ENCODE measurements at places on chromosomes 16 and 17.

GRCh38 chr16:52379551-52379950 is 167.4 kb downstream of the TOX3 start:
- DNase-seq: no peak

- DNase-seq: no peak
Observed at GRCh38 chr16:77450790-77451487, 16.1 kb upstream of the ADAMTS18 start.

DNA sequence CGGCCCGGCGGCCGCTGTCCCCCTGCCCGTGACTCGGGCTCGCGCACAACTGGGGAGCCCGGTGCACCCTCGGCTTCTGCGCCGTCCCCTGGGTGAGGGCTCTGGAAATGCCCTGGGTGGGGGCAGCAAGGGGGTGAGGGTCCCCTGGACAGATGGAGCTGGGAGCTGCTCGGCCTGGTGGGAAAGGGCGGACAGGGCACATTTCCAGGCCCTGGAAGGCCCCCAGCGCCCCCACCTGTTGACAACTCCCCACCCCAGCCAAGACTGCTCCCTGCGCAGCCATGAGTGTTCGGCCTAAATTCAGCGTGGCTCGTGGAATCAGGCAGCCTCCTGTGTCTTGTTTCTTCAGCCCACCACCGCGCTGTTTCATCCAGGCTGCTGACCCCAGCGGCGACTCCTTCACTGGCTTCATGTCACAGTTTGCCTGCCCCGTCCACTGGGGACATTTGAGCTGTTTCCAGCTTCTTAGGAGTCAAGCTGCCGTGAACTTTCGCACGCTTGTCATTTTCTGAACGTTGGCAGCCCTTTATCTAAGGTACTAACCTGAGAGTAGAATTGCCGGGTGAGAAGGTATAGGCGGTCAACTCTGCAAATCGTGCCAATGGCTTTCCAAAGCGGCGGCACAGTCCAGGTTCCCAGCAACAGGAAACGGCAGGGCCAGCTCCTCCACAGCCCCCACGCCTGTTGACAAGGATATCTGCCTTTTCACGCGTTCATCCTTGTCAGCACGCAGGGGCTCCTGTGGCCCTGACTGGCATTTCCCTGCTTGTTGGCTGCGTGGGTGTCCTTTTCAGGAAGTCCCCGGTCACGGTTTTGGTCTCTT is 895 bp downstream of the UTS2R start:
- DNase-seq: no peak

- peak; percentile 10 for DNase-seq
Observed at GRCh38 chr16:26765087-26765486, 301.6 kb upstream of the C16orf82 start.

- no peak for DNase-seq
Observed at GRCh38 chr16:1643521-1643920, 31.4 kb downstream of the CRAMP1 start.

DNA sequence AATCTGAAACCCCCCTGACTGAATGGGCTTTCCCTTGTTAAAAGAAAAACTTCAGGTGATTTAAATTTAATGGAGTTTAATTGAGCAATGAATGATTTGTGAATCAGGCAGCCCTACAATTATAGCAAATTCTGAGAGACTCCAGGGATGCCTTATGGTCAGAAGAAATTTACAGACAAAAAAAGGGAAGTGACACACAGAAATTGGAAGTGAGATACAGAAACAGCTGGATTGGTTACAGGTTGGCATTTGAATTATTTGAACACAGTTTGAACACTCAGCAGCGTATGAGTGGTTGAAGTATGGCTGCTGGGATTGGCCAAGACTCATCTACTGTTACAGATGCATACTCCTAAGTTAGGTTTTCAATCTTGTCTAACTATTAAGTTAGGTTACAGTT is 19.0 kb upstream of the CPHXL start:
- DNase-seq: no peak

DNA sequence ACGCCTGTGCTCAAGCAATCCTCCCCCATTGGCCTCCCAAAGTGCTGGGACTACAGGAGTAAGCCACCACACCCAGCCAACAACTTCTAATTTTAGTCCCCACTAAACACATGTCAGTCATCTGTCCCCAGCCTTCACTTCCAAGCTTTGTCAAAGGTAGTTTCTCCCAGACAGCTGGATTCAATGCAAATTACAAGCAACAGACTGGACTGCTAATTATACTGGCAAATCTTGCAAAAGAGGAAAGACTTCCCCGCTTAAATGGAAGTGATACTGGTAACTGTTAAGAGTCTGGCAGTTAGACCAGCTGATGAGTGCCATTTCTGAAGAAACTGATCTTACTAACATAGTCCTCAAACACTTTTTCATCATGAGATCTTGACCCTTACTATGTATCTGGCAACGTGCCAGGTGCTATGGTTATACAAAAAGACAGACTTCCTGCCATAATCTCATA is 8.2 kb upstream of the GGA2 start:
- DNase-seq: no peak

DNA sequence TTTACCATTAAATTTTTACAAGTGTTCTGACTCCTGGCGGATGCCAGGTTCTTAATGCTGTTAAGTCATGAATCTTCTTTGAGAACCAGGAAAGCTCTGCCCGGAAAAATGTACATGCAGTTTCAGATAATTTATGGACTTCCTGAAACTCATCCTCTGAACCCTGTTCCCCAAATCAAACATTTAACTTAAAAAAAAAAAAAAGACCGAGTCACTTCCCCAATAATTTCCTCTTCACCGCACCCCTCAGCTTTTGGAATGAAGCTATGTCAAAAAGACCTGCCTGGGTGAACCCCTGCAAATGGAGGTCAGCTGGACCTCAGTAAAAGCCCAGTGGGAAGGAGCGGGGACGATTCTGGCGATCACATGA is 15.0 kb downstream of the ZNF232 start:
- DNase-seq: no peak

DNA sequence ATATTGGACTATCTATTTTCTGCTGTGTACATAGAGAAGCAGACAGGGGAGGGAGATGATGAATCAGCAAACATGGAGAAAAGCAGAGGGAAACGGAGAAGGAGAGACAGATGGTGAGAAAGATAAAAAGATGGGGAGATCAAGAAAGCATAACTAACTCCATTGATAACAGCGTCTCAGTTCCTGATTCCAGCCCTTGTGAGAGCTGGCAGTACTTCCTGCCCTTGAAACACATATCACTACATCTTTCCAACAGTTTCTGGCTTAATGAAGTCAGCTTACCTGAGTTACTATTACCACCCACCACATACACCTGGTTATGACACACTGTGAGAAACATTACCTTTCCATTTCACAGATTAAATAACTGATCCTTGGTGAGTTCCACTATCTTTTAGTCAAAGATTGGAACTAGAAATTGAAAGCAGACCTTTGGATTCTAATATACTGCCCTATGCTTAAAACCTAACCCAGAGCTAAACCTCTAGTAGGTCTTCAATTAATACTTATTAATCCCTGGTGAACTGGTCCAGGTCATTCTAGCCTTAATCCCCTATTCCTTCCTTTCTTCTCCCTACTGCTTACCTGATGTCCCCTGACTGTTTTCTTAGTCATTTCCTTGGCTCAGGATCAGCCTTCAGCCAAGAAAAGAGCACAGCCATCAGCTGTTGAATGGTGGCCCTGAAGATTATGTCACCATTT is 346.6 kb upstream of the CCL2 start:
- no peak for DNase-seq

GRCh38 chr16:83835586-83836566 is 28.1 kb downstream of the HSBP1 start:
- DNase-seq: no peak

GRCh38 chr17:63039899-63040602 is 74.0 kb downstream of the TANC2 start:
- no peak for DNase-seq

- DNase-seq: no peak
Observed at GRCh38 chr16:52690468-52690867, 143.5 kb upstream of the TOX3 start.

DNA sequence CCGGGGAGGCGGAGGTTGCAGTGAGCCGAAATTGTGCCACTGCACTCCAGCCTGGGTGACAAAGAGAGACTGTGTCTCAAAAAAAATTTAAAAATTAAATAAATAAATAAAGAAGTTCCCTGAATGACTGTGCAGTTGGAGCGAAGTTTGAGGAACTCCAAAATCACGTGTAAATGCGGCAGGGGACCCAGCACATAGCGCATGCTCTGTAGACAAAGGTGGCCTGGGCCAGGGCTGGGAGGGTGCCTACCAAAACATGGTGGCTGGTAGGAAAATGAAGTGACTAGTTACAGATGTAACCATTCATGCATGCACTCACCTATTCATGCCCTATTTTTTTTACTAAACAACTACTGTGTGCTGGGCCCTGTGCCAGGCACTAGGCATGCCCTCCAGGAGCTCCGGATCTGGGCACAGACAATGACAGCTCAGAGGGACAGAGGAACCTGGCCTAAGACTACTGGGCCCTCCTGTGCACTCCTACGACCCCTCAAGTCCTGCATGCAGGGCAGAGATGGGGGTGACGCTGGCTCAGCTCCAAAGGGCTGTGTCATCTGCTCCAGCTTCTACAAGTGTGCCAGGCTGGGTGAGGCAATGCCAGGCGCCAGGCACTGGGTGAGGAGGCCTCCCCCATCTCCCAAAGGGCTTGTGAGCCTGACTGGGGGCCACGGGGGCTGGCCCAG is 65.3 kb downstream of the RMI2 start:
- no peak for DNase-seq

- DNase-seq: no peak
Observed at GRCh38 chr17:11944587-11944986, 52.7 kb downstream of the ZNF18 start.

GRCh38 chr17:68394608-68395331 is 62.5 kb downstream of the WIPI1 start:
- no peak for DNase-seq

DNA sequence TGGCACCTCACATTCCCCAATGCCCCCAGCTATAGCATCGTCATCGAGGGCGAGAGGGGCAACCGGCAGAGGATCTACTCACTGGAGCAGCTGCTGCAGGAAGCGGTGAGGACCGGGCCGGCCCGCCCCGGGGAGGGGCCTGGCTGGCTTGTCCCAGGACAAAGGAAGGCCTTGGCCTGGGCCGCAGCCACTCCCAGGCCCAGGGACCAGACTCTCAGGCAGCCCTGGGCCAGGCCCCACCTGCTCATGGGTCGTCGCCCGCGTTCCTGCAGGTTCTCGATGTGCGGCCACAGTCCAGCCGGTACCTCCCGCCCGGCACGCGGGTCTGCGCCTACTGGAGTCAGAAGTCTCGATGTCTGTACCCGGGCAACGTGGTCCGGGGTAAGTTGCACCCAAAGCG is 53.4 kb downstream of the ACTG1 start:
- DNase-seq: no peak

DNA sequence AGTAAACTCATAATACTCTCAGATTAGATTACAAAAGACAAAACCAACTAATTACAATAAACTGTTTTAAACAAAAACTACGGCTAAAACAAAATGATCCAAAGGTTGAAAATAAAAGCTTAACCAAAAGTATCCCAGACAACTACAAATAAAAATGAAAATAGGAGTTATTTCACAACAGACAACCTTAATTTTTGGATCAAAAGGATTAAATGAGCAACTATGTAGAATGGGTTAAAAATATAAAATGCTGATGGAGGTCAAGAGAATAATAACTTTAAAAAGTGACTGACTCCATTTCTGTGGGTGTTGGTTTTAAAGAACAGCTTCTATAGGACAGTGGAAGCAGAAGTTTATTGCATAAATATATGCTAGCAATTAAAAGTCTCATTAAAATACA is 28.6 kb downstream of the METTL16 start:
- no peak for DNase-seq

DNA sequence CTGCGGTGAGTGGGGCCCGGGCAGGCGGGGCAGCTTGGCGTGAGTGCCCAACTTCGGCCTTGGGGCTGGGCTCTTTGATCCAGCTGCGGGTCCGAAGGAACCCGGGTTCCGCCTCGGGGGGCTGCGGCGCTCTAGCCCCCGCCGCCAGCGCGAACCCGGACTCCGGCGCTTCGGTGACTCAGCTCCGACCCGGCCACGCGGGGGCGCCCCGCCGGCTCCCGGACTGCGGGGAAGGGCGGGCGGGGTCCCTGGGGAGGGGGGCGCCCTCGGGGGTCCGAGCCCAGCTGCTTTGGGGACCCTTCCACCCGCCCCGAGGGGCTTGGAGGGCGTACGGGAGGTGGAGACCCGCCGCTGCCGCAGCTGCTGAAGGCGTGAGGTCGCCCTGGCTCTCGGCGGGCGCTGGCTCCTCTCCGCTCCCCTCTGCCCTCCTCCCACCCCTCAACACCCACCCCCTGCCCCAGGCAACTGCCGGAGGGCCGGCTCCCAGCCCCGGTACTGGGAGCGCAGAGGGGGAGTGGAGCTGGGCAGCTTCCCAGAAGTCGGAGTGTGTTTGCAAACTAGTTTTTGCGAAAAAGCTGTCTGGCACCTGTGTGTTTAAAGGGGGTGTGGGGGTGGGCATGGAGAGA is 516 bp downstream of the CPNE2 start:
- peak; percentile 64 for DNase-seq

- DNase-seq: peak; percentile 53
Observed at GRCh38 chr16:997440-998051, 16.0 kb downstream of the SOX8 start.

- DNase-seq: no peak
Observed at GRCh38 chr17:55290492-55291113, 25.8 kb downstream of the HLF start.

DNA sequence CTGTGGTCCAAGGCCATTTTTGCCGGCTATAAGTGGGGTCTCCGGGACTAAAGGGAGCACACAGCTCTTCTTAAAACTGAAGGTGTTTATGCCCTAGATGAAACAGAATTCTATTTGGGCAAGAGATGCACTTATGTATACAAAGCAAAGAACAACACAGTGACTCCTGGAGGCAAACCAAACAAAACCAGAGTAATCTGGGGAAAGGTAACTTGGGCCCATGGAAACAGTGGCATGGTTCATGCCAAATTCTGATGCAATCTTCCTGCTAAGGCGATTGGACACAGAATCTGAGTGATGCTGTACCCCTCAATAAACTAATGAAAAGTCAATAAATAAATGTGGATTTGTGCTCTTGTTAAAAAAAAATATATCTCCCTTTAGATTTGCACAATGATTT is 20.2 kb upstream of the SHISA9 start:
- DNase-seq: no peak

- no peak for DNase-seq
Observed at GRCh38 chr16:78249056-78249455, 149.6 kb downstream of the WWOX start.

DNA sequence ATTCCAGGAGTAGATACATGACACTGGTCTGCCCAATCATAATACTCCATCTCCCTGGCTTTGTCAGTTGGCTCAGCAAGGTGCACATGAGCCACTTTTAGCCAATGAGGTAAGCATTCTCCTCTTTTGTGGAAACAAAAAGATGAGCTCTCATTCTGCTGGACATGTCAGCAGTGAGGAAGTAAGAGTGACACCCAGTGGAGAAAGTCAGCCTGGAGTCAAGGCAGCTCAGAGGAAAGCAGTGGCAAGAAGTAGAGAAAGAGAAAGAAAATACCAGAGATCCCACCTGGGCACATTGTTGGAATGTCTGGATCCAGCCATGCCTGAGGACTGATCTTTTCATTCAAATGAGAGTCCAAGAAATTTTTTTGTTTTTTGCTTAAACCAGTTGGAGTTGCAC is 496.9 kb upstream of the C16orf82 start:
- no peak for DNase-seq
